Thymus (tissue), 14 donors: ENCODE measurements at places on chromosomes 2 and 18.

GRCh38 chr2:48940606-48941005, 185.1 kb upstream of the LHCGR start:
- H3K36me3 ChIP-seq: no peaks in the 10 kb centered on the region
- no peak overlapping the region for H3K27ac ChIP-seq
- DNase-seq: no peak
- no peak overlapping the region for H3K4me3 ChIP-seq

DNA sequence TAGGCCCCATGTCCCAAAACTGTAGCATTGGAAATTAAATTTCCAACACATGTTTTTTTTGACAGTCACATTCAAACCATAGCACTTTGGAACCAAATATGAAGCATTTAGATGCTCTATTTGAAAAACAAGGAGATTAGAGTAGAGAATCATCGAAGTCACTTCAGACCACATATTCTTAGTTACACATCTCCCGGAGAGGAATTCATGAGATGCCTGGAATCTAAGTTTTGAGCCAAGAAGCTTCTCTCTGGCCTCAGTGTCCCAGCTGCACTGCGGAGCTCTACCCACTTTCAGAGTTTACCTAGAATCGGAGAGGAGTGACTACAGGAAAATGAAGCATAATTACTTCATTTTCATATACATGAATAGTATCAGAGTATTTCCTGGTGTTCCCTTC, 385.9 kb downstream of the TNS1 start:
- DNase-seq: no peak
- peaks cover 3% of the 10 kb centered on the region for H3K27me3 ChIP-seq
- no peak overlapping the region for H3K4me3 ChIP-seq

GRCh38 chr2:57760381-57760801, 286.2 kb upstream of the VRK2 start:
- H3K27ac ChIP-seq: no peak overlapping the region
- no peaks in the 10 kb centered on the region for H3K36me3 ChIP-seq
- H3K4me1 ChIP-seq: peaks cover 18% of the 10 kb centered on the region
- H3K27me3 ChIP-seq: no peaks in the 10 kb centered on the region
- no peak for DNase-seq
- H3K4me3 ChIP-seq: peak overlapping the region; percentile 17

DNA sequence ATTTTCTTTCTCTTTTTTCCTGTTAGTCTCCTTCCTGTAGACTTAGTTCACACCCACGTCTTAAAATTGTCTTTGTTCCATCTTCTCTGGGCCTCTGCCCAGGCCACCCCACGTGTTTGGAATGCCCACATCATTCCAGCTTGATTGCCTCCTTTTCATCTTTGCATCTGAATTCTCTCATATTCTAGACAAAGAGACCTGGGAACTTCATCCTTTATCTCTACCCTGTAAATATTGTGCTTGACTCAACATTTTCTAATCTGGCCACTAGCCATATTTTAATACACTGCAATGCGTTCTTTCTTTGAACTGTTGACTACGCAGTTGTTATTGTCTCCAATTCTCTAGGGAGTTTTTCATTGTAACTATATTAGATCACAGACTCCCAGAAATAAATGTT, 187.5 kb upstream of the NRXN1 start:
- no peak for DNase-seq
- H3K27me3 ChIP-seq: no peaks in the 10 kb centered on the region
- no peaks in the 10 kb centered on the region for H3K36me3 ChIP-seq
- H3K4me1 ChIP-seq: no peaks in the 10 kb centered on the region

DNA sequence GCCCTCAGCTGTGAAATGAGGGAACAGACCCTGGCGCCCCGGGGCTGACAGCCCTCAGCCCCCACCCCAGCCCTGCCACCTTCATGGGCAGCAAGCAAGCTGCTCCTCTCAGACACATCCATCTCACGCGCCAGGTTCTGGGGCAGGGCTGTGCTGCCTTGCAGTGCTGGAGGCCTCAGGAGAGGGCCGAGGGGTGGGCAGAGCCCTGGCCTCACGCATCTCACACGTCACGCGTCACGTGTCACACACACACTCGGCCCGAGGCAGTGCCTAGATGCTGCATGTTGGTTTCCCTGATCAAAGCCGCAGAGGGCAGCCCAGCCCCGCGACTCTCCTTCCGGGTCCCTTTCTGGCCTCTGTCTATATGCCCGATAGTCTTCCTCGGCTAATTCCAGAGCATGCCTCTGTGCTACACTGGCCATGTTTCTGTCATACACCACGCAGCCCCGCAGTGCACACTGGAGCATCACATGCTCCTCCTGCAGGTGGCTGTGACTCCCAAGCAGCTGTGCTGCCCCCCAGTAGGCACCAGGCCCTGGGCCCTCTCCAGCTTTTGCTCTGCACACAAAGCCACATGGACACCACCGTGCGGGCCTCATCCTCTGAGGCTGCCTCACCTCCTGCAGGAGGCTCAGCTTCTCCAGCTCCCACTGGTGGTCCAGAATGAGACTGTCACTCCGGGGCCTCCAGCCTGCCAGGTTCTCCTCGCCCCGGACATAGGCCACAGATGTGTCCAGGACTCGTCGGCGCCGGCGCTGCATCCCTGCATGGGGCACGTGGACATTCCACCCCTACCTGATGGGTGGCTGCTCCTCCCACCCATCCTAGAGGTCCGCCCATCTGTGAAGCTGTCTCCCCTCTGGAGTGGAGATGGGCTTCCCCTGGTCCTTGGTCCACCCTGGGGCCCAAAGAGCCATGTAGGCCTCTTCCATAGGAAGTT, 31.4 kb downstream of the AQP12A start:
- no peak overlapping the region for H3K4me3 ChIP-seq
- no peak overlapping the region for H3K27ac ChIP-seq
- no peaks in the 10 kb centered on the region for H3K36me3 ChIP-seq
- DNase-seq: no peak
- H3K4me1 ChIP-seq: no peaks in the 10 kb centered on the region
